ENCODE measurements at places on chromosomes 6 and 20.
A peak's percentile ranks its signal among the peaks of the same experiment; 100 is the strongest.

DNA sequence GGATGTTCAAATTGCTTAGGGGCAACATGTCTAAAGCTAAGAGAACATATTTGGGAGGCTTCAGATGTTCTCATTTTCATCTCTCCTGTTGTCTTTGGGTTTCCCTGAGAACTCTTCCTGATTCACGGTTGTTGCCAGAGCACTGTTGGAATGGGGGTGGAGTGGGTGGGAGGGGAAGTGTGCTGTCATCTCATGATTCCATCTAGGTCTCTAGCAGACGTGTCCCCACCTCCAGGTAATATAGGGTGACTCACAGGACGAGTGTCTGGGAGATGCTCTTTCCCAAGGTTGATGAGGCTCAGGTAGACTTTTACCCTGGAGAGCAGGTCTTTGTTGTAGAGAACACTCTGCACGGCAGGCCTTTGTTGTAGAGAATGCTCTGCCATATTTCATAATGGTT lies 636.9 kb downstream of the QKI start:
- DNase-seq, result no peak

DNA sequence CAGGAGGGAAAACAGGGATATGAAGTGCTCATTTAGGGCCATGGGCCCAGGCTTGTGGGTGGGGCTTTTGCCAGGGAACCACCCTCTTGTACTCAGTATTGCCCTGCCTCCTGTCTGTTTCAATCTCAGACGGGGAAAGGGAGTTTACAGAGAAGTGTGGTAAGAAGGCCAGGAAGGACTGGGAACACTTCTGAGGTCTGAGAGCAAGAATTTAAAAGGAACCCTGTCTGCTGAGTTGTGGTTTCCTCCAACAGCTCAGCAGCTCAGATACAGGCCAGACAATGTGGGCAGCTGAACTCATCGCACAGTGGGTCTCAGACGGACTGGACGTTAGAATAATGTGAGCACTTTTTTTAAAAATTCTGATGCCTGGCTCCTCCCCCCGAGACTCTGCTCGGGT lies 354.1 kb upstream of the ARID1B start:
- DNase-seq, result no peak

DNA sequence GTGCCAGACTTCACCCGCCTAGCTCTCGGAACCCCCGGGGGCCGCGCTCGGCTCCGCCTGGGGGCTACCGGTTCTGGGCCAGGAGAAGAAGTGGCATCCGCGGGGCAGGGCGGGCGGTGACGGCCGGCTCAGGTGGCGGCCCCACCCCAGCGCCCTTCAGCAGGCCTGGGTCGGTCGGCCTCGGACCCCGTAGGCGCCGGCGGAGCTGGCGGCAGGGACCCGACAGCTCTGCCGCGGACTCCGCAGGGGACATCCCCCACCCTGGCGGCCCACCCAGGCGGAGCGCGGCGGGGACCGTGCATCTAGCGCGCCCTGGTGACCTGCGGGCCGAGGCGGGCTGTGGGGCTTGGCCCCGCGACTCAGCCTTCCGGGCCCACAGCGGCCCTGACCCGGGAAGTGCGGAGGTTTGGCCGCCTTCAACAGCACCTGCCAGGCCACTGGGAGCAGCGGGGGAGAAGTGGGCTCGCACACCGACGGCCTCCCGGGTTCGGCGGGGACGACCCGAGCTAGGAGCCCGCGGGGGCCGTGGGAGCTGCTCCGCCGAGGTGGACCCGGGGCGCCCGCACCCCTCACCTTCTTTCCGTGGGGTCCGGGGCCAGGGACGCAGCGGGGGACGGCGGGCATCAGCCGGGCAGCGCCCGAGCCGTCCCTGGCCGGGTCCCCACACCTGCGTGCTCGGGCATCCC lies 87.1 kb downstream of the TMEM242 start:
- no peak for DNase-seq

GRCh38 chr6:134307870-134308269 lies 10.0 kb downstream of the SGK1 start:
- DNase-seq, result no peak

GRCh38 chr6:89805814-89806371 lies 13.7 kb downstream of the MDN1 start:
- DNase-seq, result no peak

DNA sequence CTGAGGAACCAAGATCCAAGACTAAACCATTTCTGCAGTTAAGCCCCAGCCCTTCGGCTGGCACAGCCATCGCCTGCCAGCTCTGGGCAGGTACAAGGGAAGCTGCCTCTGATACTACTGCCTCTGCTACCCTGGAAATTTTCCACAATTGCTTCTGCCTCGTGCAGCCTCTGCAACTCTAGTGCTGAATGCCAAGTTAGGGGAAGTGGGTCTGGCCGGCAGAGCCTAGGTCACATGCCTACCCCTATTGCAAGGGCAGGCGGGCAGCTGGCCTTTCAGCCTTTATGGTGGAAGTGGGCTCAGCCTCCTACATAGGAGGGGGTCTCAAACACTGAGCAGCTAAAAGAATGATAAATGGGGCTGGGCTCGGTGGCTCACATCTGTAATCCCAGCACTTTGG lies 44.5 kb upstream of the TULP1 start:
- no peak for DNase-seq

GRCh38 chr6:148845464-148845863 lies 98.6 kb downstream of the UST start:
- DNase-seq, result no peak

DNA sequence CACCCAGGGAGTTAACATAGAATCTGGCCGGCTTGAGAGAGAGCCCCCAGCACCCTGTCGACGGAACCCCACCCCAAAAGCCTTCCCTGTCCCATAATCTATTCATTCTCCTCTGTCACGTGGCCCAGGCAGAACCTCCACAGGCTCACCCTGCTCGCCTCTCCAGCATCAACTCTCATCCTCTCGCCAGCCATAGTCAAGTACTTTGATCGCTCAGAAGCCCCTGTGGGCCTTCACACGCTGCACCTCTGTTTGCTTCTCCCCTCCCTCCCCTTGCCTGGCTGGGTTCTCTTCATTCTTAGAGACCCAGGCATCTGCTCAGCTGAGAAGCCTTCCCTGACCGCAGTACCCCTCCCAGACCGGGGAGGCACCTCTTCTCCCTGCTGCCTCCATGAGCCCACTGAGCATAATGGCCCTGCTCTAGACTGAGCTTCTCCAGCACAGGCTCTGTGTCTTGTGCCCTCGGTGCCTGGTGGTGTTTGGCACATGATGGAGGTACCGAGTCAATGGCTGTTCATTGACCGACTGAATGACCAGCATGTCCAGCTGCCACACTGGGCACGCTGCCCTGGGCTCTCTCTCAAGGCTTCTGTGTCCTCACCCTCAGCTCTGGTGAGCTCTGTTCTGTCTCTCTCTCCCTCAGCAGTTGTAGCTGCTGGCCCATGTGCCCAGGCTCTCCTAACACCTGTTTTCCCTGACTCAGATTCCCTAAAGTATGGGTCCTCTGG lies 33.7 kb downstream of the PKIG start:
- no peak for DNase-seq

GRCh38 chr6:92201618-92202017 lies 1217.7 kb downstream of the EPHA7 start:
- DNase-seq, result no peak

- DNase-seq, result no peak
These were observed 31.2 kb downstream of the RIPOR3 start for GRCh38 chr20:50659975-50660670.

- DNase-seq, result no peak
These were observed 28.4 kb upstream of the SAYSD1 start for GRCh38 chr6:39143238-39143930.

- DNase-seq, result no peak
These were observed 419.9 kb downstream of the HAO1 start for GRCh38 chr20:7520361-7520760.

DNA sequence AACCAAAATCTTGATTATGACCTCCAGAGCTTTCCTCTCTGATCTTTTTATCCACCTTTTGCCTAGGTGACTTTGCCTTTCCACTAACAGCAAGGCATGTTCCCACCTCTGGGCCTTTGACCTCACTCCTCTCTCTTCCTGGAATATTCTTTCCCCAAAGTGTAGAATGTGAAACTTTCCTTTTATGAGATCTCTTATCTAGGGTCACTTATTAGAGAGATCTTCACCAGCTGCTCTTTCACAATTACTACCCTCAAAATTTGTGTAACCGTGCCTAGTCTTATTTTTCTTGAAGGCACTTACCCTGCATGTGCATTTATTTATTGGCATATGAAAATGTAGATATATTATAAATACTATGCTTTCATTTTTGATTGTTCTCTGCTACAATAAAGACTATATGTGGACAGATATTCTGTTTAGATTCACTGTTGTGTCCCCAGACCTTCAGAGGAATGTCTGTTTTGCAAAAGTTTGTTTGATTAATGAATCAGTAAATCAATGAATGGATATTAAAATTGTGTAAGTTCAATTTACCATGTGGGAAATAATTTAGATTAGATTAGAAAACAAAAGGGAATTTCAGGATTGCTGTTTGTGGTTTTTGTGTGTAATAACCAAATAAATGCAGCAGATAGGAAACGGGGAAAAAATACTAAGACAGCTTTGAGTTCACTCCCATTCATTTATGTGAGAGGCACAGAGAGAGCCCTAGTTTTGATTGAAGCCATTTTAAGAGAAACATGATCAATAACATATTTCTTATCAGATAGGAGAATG lies 207.0 kb downstream of the ADGB start:
- DNase-seq, result no peak

- DNase-seq, result no peak
These were observed 39.2 kb upstream of the RNF8 start for GRCh38 chr6:37314487-37315156.

DNA sequence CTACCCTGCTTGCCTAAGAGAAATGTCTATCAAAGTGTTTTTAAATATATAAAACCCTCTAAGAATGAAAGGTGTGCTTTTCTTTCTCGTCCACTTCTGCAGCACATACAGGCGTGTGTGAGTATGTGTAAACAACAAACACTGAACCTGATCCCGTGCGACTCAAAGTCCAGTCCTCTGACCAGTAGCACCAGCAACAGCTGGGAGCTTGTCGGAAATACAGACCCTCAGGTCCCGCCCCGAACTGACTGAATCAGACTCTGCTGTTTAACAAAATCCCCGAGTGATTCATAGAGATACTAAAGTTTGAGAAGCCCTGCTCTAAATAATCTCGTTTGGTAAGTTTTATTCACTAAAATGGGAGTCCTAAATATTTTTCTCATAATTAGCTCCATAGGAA lies 208.0 kb upstream of the KCNQ5 start:
- no peak for DNase-seq

GRCh38 chr20:44008806-44009678 lies 94.4 kb downstream of the TOX2 start:
- no peak for DNase-seq

DNA sequence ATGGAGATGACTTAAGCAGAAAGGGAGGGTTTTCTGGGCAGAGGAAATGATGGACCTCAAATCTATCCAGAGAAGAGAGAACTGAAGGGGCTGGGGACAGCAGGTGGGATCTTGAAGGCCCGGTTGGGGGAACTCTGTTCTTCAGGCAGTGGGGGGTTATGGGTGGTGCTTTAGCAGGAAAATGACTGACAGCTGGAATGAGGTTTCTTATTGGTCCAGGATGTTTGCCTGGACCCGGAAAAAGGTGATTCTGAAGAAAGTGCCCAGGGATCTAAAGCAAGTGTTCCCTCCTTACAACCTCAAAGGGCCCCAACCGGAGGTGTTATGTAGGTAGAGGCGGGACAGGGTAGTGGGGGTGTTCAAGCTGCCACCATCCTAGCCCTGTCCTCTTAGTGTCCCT lies 11.3 kb upstream of the LKAAEAR1 start:
- no peak for DNase-seq

DNA sequence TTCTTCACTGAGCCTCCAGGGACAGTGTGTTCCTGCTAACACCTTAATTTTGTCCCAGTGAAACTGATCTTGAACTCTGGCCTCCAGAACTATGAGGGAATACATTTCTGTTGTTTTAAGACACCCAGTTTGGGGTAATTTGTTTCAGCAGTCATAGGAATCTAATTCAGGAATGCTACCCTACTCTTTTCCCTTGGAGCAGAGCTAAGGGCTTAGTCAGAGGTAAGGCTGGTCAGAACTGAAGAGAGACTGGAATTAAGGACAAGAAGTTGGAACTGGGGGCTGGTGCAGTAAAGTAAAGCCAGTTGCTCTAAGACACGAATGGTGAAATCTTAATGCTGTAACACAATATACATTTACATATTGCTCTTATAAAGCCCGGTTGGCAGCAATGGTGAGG lies 809.7 kb downstream of the MAFB start:
- DNase-seq, result no peak

- DNase-seq, result no peak
These were observed 132.2 kb upstream of the INSM1 start for GRCh38 chr20:20235681-20236080.

DNA sequence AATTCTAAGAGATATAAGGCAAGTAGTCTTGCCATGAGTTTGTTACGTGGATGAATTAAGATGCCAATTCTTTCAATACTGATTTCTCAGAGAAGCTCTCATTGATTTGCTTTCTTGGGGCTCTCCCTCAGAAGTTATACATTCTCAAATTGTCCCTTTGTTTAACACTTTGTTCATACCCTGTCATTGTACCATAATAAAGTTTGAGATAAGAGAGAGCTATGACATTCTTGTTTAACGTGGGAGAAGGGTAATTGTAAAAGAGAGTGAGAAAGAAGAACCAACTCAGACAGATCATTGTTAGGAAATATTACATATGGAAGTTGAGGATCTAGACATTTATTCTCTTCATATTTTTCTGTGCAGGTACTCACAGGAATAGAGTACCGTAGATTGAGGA lies 19.1 kb downstream of the ACSS2 start:
- no peak for DNase-seq

DNA sequence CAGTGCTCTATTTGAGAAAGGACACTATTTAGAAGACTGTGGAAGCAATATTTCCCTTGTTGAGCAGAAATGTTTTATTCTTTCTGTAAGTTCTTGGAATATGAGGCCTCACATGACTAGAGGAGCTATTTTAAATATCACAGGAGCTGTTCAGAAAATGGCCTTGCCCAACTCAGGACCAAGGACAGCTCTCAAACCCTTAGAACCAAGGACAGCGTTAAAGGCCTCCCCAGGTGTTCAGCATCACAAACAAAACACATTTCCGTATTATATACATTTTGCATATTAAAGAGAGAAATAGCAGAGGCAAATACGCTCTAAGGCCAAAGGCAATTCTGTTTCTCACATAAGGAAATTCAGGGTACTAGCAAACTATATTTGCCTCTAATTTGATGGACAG lies 631.4 kb downstream of the CDH26 start:
- DNase-seq, result no peak

- peak; percentile 80 for DNase-seq
These were observed 61.5 kb downstream of the OGFRL1 start for GRCh38 chr6:71349976-71350615.

DNA sequence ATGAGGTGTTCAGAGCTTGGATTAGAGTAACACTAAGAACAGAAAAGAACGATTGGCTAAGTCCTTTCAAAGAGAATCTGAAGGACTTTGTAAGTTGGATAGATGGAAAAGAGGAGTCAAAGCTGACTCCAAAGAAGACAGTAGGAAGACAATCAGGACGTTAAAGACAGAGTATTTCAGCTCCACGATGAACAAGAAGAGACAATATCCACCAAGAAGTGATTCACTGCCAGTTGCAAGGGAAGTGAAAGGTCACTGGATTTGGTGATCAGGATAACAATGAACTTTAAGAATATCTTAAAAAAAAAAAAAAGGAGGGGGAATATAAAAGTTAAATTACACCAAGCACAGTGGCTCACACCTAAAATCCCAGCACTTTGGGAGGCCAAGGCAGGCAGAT lies 17.9 kb downstream of the REPS1 start:
- no peak for DNase-seq
